ENCODE measurements at places on chromosomes 3 and 15.

- DNase-seq, result no peak
Observed at GRCh38 chr3:79012946-79013362, 754.8 kb downstream of the ROBO1 start.

DNA sequence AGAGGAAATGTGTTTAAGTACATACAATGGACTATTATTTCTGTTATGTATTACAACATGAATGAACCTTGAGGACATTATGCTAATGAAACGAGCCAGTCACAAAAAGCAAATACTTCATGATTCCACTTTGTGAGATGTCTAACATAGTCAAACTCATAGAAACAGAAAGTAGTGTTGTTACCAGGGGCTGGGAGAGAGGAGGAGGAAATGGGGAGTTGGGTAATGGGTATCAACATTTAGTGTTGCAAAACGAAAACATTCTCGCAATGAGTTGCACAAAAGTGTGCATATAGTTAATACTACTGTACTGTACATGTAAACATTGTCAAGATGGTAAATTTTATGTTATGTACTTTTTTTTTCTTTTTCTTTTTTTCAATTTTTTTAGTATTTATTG lies 194.3 kb downstream of the IL5RA start:
- DNase-seq, result no peak

GRCh38 chr3:114623420-114624046 lies 329.7 kb downstream of the TIGIT start:
- DNase-seq, result no peak

DNA sequence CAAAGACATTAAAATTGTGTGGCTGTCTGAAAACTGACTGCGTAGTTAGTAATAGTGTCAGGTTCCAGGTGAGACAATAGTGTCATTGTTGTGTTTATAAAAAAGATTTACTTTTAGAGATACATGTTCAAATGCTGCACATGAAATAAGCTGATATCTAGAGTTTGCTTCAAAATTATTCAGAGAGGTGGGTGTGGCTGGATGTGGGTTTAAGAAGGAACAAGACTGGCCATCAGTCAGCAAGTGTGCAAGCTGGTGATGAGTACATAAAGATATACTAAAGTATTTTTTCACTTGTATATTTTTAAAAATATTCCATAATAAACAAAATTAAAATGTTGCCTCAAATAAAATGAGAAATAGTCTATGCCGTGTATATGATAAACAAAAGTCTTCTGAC lies 190.6 kb downstream of the ARRDC4 start:
- DNase-seq, result no peak

GRCh38 chr3:173685456-173685855 lies 287.9 kb downstream of the NLGN1 start:
- no peak for DNase-seq

DNA sequence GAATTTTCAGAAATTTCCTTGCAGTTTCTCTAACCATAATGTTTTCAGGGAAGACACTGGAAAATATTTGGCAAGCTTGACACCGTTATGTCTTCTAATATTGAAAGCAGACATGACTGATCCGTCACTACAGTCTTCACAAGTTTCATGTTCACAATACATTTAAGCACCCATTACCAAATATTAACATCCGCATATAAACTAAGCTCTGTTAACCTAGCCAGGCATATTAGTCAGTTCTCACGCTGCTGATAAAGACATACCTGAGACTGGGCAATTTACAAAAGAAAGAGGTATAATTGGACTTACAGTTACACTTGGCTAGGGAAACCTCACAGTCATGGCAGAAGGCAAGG lies 162.7 kb upstream of the LYSMD4 start:
- no peak for DNase-seq

- no peak for DNase-seq
Observed at GRCh38 chr3:111882799-111883198, 23.7 kb downstream of the PHLDB2 start.

DNA sequence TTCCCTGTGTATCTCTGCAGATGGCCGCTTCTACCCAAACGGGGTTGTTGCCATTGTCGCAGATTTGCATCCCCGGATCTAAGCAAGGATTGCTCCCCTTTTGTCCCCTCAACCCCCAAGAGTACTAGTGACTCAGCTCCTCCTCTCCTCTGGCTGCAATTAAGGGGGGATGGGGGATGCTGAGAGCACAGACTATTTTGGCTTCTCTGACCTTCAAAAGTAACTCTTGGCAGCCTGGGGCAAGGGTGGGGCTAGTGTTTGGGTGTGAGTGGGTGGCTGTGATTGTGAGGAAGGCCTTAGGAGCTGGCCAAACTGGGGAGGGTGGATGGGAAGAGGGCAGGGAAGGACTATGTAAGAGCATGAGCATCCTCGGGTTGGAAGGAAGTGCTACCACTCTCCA lies 1.2 kb upstream of the MAP1A start:
- no peak for DNase-seq

DNA sequence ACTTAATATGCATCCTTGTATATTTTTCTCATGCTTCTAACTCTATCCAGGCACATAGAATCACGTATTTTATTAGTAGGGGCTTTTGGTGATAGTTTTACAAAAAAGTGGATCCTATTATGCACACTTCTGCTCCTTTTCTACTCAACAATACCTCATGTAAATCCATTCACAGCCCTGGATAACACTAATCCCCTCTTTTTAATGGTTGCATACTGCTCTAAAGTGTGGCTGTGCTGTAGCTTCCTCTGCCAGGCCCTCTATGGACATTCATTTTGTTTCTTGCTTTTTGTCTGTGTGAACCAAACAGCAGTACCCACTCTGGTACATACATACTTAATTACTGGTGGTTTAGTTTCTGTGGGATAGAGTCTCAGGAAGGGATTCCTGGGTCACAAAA lies 51.3 kb upstream of the SCAANT1 start:
- DNase-seq, result no peak

DNA sequence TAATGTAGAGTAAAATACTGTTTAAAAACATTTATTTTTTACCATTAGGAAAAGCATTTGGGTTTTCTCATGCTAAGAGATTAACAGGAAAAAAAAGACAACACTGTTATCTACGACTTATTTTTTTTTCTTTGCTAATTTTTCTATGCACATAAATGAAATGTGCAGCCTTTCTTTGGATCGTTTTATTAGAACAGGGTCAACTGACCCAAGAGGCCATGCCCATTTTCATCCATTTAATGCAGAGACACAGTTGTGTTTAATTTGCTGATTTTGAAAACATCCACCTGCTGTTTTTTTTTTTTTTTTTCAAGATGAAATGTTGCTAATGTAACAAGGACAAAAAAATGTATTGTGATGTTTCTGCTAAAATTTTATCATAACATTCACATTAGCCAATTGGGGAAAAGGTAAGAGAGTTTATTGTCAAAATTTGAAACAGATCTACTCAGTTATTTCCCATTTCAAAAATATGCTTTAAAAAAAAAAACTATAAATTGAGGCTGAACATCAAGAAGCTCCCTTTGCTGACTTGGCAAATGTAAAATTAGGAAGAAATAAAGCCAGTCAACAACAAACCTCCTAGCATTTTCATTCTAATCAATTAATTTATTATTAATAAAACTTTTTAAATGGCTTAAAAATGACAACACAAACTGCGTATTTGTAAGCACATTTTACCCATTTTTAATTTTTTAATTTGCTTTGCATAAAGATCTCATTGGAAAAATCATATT lies 485.2 kb downstream of the ROBO2 start:
- no peak for DNase-seq

DNA sequence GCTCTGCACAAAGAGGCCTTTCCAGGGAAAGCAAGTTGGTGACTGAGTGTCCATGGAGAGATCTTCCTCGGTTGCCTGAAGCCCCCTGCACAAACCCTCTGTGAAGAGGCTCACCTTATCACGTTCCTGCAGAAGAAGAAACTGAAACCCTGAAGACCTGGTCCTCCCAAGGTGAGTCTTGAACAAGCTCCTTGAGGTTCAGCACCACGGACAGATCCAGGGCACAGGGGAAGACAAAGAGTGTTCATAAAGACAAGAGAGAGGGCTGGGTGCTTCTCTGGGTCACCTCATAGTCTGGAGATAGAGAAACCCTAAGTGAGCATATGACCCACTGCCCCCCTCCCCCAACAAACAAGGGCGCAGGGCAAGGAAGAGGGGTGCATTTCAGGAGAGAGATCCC lies 21.7 kb upstream of the TBC1D21 start:
- DNase-seq, result no peak

GRCh38 chr15:32933236-32933635 lies 215.4 kb downstream of the GREM1 start:
- no peak for DNase-seq

DNA sequence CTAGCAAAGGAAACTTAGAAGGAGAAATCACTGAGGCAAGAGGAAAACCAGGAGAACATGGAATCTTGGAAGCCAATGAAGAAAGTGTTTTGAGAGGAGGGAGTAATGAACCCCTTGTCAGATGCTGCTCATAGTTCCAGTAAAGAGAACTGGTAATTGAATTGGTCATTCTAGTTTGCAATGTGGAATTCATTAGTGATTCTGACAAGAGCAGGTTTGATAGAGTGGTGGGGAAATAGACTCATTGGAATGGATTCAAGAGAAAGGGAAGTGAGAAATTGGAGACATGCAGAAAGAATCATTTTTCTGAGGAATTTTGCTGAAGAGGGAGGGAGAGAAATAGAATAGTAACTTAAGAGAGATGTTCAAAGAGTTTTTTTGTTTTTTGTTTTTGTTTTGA lies 21.0 kb downstream of the GLCE start:
- no peak for DNase-seq

DNA sequence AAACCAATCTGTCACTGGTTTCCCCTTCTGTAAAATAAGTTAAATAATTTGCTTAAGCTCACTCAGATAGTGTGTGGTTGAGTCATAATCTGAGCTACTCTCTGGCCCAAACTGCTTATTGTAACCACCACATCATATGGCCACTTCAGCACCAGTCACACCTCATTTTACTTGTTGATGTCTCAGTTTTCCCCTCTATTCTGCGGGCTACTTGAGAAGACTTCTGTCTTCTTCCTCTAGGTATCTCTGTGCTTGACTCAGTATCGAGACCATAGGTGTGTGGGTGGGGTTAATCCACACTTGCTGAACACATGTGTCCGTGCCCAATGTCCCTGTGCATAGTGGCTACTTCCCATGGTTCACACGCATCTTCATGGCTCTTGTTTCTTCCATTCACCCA lies 32.9 kb downstream of the CRYGS start:
- no peak for DNase-seq

DNA sequence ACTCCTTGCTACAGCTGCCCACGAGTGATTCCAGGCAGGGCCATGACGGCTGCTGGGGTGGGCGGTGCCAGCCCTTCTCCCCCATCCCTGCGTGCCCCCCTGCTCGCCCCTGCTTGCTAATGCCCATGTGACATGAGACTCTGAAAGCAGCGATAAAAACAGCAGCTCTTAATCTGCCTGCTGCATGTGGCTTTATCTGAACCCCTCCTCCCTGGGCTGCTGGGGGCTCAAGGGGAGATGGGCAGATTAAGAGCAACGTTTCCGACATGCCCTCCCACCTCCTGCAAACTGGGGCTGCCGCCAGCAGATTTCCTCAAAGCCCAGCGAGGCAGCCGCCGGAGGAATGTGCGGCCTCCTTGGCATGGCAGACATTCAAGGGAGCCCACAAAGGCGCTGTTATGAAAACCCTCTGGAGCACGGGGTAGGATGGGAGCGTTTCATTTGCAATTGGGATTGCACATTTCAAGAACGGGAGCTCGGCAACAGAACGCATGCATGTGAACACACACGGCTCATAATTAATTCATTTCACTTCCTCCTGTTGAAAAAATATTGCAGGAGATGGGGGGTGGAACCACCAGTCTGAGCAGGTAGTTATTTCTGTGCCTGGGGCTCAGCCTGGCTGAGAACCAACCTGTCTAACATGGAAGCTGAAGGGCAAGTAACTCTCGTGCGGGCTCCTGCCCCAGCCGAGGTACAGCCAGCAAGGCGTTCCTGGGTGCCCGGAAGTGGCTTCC lies 504.2 kb upstream of the PROK2 start:
- no peak for DNase-seq

DNA sequence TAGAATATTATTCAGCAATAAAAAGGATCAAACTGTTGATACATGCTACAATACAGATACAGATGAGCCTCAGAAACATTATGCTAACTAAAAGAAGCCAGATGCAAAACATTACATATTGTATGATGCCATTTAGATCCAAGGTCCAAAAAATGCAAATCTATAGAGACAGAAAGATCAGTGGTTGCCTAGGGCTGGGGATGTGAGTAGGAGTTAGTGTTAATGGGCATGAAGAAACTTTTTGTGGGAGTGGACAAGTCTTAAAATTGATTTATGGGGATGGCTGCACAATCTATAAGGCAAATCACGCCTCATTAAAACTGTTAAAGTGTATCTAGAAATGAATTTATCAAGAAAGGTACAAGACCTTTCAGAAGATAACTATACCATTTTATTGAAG lies 45.0 kb downstream of the EHHADH start:
- DNase-seq, result no peak

GRCh38 chr15:88655800-88656488 lies 17.1 kb downstream of the ISG20 start:
- no peak for DNase-seq

DNA sequence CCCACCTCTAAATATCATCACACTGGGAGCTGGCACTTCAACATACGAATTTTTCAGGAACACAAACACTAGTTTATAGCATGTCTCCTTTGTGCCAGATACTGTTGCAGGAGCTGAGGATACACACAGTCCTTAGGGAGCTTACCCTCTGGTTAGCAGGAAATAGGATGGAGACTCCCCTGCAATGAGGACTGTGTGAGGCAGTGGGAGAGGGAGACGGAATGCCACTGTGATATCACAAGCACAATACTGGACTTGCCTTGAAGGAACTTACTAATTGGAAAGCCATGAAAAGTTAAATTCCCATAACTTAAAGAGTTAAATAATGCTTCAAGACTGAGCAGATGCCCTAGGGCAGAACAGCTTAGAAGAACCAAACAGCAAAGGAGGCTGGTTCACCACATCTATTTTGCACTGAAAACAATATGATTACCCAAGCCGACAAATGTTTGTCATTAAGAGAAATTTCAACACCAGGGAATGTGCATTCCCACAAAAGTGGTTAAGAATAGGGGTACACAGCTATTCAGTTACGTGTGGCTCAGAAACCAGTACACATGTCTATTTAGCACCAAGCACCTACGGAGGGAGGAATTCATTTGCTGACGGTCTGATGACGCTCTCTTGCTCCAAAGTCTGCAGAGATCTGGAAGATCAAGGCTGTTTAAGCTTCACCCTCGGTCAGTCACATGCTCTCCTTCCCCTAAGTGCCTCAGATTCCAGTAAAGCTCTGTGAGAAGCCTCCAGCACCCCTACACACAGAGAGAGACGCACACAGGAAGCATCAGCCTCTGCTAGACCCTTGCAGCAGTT lies 5.2 kb downstream of the TBC1D2B start:
- no peak for DNase-seq

GRCh38 chr3:127165694-127166485 lies 27.0 kb upstream of the PRR23E start:
- DNase-seq, result no peak

DNA sequence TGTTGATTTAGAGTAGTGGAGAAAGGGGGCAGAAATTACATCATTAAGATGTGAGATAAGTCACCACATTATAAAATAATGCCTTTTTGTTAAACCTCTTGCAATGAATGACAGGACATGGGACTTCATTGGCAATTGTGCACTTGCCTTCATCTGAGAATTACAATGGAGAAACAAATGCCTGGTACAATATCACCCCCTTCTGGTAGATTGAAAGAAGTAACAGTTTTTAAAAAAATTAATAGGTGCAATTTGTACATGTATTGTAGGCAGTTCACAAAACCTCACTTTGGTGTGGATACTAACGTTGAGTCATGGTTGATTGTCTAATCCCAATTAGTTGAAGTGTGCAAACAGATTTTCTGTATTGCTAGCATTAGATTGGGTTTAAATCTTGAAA lies 4.6 kb upstream of the P2RY14 start:
- DNase-seq, result no peak

GRCh38 chr3:99576904-99577559 lies 61.4 kb upstream of the COL8A1 start:
- no peak for DNase-seq
